Activated naive CD4-positive, alpha-beta T cell (primary cell): ENCODE measurements at places on chromosomes 13 and 19.

- no peak for DNase-seq
Observed at GRCh38 chr13:77065461-77066147, 38.6 kb upstream of the FBXL3 start.

DNA sequence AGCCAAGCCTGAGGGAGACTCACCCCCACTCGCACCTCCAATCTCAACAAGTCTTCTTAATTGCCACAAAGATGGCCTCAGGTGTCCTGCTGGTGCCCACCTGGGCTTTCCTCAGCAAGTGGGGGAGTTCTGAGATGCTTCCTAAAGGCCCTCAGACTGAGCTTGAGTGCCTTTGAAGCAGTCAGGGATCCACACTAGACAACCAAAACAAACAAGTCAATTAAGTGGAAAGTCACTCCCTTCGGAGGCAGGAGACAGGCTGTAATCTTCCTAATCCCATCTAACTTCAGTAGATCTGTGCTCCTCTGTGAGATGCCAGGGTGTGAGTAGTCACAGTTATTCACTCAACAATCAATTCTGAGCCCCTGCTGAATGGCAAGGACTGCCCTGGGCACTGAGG is 68.3 kb upstream of the SERP2 start:
- no peak for DNase-seq

DNA sequence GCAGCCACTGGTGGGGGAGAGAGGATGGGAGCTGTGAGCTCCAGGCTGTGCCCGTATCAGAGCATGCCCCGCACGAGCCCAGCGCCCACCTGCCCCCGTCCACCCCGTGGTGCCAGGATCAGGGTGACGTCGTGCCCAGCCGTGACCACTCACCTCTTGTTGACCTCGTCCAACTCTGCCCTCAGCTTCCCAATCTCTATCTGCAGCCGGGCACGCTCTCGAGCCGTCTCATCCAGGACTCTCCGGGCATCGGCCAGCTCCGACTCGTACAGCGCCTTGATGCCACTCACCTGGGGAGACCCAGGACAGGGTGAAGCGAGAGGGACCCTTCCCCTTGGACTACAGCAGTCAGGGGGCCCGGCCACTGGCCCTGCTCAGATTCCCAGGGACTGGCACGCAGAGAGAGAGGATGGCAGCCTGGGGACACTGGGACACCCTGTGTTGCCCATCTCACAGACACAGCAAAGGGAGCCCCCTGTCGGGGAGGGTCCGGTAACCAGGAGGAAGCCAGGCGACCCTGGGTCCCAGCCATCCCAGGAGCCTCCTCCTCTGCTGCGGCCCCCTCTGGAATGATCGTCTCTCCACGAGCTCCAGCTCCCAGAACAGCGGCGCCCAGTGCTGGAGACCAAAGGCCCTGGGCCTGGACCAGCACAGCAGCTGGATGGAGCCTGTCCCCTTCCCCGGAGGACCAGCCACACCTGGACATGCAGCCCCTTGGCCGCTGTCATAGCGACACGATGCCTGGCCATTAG is 12.3 kb downstream of the LMNB2 start:
- DNase-seq, result no peak

DNA sequence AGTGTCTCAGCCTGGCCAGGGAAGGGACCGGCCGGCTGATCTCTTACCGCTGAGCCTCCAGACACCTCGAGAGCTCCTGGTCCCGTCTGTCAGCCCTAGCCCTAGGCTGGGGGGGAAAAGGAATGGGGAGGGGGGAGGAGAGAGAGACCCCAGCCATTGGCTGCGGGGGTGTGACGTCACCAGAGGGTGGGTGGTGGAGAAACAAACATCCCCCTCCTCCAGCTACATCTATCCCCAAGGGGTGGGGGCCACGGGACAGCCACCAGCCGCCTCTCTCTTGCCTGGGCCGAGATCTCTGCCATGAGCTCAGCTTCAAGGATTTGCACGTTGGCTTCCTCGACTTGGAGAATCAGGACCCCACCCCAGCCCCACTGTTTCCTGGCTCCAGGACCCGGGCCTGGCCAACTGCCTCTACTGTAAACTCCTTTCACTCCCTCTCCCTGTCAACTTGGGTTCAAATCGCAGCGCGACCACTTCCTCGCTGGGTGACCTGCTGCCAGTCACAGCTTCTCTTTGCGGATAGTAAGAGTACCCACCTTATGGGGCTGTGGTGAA is at the start of gene PRX:
Gene PRX (minus strand): TSS at position 88 of the 555 bp plus-strand sequence. CDS start 5,446 bp downstream, outside the sequence.
- no peak for DNase-seq

DNA sequence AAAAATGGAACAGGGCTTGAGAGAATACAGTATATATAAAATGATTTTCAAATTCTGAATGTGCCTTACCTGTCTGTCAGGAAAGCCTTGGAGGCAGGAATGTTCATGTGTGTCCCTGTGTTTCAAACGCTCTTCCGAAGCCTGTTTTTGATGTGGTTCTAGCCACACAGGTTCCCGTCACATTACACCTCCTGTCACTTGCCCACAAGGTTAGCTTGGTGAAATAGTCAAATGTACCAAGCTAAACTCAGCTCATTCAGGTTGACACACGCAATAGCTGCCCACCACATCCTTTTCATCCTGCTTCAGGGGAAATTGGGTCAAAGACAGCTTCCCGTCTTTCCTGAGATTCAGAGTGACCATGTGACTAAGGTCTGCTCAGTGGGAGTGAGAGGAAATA is 574.0 kb downstream of the EFNB2 start:
- no peak for DNase-seq

DNA sequence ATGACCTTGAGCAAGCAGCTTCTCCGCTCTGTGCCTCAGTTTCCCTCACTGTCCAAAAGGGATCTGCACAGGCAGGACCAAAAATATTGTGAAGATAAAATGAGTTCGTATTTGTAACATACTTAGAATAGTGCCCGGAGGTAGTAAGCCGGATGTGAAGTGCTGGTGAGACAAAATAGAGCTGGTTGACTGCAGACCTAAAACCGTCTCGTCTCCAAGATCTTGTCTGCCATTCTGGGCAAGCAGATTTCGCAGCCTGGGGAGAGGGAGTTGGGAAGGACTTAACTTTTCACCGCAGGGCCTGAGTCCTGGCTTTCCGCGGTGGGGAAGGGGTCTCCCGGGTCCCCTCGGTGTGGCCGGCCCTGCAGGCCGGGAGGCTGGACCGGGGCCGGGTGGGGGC is 8.2 kb upstream of the BBC3 start:
- no peak for DNase-seq

GRCh38 chr13:43687038-43687437 is 99.7 kb downstream of the ENOX1 start:
- DNase-seq, result no peak

- DNase-seq, result no peak
Observed at GRCh38 chr19:8610041-8610935, at the start of gene ADAMTS10. Gene ADAMTS10 (minus strand): TSS chr19:8610715. CDS start chr19:8605710, 5,005 bp downstream.

DNA sequence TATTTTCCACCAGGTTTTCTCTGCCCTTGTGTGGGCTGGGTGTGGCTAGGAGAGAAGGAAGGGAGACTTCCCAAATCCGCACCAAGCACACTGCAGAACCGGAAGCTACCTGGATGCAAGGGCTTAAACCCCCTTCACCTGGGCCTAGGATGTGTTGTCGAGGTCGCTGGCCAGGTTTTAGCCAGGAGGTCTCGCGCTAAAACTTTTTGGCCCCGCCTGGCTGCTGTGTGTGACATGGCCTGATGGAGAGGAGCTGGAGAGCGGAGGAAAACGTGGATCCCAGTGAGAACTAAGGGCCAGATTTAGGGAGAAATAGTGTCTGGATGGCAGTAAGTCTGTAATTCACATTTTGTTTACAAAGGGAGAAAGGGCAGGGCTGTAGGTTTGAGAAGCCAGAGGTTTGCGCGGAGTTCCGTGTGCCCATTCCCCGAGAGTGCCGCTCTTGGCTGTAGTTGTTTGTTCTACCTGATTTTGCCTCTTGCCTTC is 3.1 kb upstream of the TSHZ3 start:
- DNase-seq, result no peak

DNA sequence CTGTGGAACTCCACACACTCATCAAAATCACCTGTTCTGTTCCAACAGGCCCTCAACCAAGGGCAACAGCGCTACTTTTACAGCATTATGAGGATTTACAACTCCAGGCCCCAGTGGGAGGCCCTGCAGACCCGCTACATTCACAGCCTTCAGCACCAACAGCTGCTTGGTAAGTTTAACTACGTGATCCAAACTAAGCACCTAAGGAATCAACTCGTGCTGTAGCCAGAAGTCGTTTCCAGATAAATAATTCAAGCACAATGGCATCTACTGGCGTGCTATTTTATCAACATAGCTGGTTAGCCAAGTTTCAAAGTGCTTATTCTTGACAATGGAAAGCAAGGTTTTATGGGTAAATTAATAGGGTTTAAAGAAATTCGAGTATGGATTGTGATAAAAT is 5.3 kb downstream of the FAM216B start:
- no peak for DNase-seq

GRCh38 chr13:46804391-46804815 is 7.4 kb upstream of the ESD start:
- DNase-seq, result no peak

- DNase-seq, result no peak
Observed at GRCh38 chr19:5828661-5829566, 10.6 kb downstream of the FUT6 start.

DNA sequence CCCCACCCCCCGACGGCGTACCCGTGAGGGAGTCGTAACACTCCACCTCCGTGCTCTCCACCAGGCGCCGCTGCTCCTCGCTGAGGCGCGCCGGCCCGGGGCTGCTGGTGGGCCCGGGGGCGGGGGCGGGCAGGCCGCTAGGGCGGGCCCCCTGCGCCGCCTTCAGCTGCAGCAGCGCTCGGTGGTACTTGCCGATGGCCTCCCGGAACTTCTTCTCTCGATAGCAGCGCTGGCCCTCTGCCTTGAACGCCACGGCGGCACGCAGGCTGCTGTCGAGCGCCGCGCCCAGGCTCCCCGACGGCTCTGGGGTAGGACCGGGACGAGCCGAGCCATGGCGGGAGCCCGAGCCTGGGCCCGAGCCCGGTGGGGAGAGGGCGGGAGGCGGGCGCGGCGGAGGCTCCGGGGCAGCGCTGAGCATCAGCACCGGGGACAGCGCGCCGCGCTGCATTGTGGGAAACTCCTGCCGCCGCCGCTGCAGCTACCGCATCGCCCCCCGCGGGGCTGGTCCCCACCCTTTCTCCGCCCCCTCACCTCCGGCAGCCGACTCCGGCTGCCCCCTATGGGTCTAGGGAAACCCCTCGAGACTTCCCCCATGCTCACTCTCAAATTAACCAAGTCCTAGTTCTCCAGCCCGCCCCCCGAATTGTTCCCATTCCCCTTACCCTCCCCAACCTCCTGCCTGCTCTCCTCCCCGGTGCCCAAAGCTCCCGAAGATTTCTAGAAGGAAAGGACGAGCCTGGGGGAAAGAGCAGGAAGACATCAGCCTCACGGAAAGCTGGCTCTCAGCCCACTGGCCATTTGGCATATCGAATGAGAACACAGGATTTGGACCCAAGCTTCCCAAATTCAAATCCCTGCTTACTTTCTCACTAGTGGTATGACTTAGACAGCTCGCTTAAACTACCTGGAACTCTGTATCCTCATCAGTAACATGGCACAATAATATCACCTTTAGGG is at the start of gene TTC9B:
Gene TTC9B (minus strand): TSS at position 451 of the 957 bp plus-strand sequence. CDS start 3 bp downstream, at position 448.
- DNase-seq, result no peak
